Panc1 (cell line): ENCODE measurements at places on chromosomes 2 and 18.
A peak's percentile ranks its signal among the peaks of the same experiment; 100 is the strongest.

- DNase-seq = no peak
Observed at GRCh38 chr2:191333911-191334357, 88.7 kb downstream of the MYO1B start.

- DNase-seq = no peak
Observed at GRCh38 chr2:46490521-46491141, 11.3 kb downstream of the TMEM247 start.

DNA sequence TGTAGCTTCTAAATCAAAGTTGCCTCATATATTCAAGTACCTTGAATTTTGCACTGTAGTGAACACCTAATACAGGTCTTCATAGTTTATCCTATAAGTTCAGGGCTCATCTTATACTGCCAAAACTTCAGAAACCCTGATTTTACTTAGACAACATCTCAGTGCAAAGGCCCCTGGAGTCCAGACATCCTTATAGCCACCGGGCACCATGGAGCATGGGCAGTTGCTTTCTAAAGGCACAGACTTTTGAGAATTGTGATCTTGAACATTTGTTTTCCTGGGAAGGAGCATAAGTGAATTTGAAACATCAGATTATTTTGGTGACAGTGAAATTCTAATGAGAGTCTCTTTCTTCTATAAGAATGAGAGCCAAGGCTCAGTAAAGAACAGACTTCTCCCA lies 292.3 kb downstream of the CYRIA start:
- no peak for DNase-seq

GRCh38 chr2:240598311-240598911 lies 11.9 kb downstream of the CAPN10 start:
- no peak for DNase-seq

DNA sequence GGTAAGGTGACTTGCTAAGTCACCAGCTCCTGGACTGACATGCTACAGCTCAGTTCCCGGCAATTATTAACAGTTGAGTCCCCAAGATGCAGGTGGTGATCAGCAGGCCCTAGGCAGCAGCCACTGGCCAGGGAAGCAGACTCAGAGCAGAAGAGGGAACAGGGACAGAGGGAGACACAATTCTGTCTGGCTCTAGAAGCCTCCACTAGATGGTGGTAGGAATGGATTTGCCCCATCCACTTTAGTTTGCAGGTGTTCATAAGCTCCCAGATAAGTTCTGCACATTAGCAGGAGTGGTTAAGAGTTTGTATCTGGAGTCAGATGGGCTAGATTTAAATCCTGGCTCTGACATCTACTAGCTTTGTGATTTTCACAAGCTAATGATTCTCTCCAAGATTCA lies 25.5 kb upstream of the SLC1A4 start:
- DNase-seq = no peak

DNA sequence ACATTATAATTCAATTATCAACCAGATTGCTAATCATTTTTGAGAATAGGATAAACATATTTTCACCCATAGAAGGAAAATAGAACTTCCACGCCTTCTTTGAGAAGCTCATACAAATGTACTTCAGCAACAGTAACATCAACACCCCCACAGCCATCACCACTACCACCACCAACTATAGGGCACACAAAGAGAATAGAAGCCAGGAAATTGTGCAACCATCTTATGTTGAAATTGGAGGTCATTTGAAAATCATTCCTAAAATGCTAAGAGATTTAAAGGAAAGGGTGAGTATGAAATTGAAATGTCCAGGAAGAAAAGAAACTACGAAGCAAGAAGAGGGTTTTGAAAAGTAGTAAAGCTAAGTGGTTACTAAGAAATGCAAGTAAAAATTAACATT lies 563.4 kb downstream of the ZNF804A start:
- DNase-seq = no peak

GRCh38 chr18:42477267-42477666 lies 522.2 kb downstream of the PIK3C3 start:
- no peak for DNase-seq

DNA sequence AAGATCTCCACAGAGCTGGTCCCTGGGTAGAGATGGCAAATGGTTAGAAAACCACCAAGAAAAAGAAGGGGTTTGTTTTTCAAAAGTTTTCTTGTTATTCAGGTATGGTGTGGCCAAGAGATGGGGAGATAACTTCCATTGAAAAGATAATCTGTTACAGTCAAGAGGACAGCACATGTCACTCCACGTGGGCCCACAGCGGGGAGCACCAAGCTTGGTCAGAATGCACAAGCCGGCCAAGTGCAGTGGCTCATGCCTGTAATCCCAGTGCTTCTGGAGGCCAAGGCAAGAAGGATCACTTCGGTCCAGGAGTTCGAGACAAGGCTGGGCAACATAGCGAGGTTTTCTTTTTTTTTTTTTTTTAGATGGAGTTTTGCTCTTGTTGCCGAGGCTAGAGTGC lies 6.0 kb upstream of the LCLAT1 start:
- DNase-seq = no peak

DNA sequence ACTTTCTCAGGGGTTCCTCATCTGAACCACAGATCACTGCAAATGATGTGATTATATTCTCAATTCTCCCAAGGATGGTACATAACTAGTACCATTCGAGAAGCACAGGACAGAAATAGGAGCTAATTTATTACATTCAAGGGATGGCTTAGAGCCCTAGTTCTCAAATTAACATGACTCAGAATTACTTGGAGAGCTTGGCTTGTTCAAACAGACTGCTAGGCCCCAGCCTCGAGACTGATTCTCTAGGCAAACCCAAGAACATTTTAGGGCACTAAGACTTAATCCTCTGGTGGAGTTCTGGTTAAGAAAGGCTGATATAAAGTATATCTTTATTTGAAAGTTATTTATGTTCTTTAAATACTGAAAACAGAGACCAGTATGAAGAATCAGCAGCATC lies 35.8 kb downstream of the HIBCH start:
- DNase-seq = no peak

- no peak for DNase-seq
Observed at GRCh38 chr2:47636596-47637264, 146.2 kb upstream of the MSH6 start.

DNA sequence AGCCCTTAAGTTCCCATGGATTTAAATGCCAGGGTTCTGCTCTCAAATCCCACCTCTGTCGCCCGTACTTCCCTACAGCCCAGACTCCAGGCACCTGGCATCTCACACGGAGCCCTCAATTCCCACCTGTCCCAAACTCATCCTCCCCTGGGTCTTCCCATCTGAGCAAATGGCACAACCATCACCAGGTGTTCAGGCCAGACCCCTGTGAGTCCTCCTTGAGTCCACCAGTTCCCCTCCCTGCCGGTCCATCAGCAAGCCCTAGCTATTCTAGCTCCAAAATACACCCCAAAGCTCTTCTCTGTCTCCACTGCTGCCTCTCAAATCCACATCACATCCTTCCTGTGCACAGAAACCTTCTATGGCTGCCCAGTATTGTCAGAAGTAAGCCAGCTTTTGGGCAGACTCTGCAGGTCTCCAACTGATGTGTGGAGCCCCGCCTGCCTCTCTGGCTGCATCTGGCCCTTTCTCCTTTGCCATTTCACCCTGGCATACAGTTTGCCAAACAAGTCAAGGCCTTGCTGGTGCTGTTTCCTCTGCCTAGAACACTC lies 67.7 kb downstream of the DNMT3A start:
- no peak for DNase-seq

DNA sequence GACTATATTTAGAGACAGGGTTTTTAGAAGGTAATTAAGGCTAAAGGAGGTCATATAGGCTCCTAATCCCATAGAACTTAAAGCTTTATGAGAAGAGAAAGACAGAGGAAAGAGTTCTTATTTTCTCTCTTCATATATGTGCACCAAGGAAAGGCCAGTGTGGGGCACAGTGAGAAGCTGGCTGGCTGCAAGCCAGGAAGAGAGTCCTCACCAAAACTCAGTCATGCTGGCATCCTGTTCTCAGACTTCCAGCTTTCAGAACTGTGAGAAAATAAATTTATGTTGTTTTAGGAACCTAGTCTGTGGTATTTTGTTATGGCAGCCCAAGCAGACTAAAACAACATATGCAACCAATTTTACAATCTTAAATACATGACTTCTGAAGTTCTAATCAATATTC lies 31.5 kb upstream of the ATIC start:
- DNase-seq = no peak

GRCh38 chr2:189287982-189288521 lies 108.5 kb upstream of the COL5A2 start:
- DNase-seq = peak; percentile 75

DNA sequence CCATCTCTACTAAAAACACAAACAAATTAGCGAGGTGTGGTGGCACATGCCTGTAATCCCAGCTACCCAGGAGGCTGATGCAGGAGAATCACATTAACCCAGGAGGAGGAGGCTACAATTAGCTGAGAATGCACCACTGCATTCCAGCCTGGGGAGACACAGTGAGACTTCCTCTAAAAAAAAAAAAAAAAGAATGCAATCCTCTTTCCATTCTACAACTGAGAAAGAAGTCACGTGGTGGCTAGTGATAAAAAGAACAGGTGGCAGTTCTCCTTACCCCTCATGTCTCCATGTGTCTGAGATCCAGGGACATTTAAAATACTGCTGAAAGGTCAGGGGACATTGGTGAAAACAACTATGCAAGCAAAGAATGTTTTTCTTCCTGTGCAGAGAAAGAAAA lies 24.4 kb upstream of the GPR39 start:
- DNase-seq = no peak

GRCh38 chr2:127568128-127568527 lies 32.6 kb downstream of the MYO7B start:
- DNase-seq = no peak

- no peak for DNase-seq
Observed at GRCh38 chr18:9597609-9598008, 16.8 kb downstream of the PPP4R1 start.

DNA sequence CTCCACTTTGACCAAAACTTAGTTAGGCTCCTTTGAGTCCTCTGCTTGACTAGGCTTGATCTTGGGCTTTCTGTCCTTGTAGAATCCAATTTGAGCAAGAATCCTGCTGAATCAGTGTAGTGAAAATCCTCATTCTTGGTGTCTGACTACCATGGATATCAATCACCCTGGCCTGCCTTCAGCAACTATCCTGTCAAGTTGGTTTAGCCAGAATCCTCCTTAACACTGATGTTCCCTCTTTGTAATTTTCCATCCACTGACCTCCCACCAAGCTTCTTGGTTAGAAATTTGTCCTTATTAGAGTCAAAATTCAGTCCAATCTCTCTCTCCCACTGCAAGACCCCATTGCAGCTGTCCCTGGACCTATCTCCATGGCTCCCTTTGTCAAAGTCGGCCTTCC lies 494 bp upstream of the RBM45 start:
- DNase-seq = no peak

DNA sequence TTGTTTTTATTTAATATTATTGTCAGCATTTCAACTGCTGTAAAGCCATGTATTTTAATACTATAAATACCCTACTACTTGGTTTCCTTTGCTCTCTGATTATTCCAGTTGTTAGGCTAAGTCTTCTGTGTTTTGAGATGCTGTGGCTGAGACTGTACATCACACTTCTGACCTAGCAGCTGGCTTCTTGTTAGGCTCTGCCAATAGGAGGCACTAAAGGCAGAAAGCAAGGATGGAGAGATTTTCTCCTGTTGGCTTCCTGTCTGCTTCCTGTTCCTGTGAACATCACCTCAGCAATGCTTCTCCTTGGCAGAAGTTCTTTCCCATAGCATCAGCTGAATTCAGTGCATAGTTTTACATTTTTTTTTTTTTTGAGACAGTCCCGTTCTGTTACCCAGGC lies 68.3 kb upstream of the YPEL5 start:
- no peak for DNase-seq

DNA sequence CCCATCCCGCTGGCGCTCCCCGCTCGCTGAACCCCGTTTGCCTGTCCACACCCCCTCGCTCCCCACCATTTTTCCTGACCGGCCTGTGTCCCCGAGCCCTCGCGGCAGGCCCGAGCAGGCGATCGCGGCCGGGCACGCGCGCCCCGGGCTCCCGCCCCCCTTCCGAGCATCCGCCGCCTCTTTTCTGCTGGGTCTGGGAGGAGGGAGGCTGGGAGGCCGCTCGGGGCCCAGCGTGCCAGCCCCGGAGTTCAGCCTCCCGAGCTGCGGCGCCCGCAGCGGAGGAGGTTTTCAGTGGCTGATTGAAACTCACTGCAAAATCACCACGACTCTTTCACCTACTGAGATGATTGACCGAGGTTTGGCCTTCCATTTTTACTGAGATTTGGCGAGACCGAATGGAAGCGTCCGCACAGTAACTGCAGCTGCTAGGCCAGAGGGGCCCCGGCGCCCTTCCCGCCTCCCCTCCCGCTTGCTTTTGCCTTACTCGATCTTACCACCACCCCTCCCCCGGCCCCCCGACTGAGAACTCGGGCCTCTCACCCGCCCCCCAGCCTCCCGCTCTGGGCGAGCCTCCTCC lies 4.8 kb downstream of the SOX11 start:
- DNase-seq = no peak
